Activated CD4-positive, alpha-beta T cell treated with anti-CD3 and anti-CD28 coated beads, Interleukin-10, Interleukin-2, amounts not matched to agents 100 ng/mL and 50 ng/mL, durations not matched to agents 16 hours and 8 hours (primary cell): ENCODE measurements at places on chromosomes 12 and 14.

- peak; percentile 44 for DNase-seq
Measured at GRCh38 chr12:109714141-109714912, 702 bp downstream of the FAM222A start.

GRCh38 chr12:97235102-97235501, 227.5 kb upstream of the RMST start:
- no peak for DNase-seq

- DNase-seq: no peak
Measured at GRCh38 chr12:58359084-58359483, 417.7 kb downstream of the ATP23 start.

- DNase-seq: no peak
Measured at GRCh38 chr14:57029620-57030253, 219.5 kb upstream of the OTX2 start.

GRCh38 chr12:132783917-132784531, 22.4 kb upstream of the ANKLE2 start:
- no peak for DNase-seq

- DNase-seq: no peak
Measured at GRCh38 chr14:21408147-21408546, 24.3 kb upstream of the SUPT16H start.

- DNase-seq: no peak
Measured at GRCh38 chr12:29255042-29255441, 106.0 kb downstream of the FAR2 start.

DNA sequence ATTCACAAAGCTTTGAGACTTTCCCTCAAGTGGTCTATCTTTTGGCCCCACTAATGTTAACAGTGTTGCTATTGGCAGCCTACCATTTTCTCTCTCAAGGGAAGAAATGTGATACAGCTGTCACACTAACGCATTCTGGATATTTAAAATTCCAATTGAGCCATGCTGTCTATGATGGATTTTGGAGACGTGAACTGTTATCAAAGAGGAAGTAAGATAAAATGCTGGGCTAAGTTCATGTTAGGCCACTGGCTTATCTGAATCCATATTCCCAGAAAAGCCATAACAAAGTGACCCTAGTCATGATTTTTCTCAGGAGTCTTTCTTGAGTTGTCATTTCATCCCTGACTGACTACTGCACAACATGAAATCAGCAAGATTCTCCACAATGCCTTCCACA, 200.2 kb downstream of the PHLDA1 start:
- DNase-seq: no peak

DNA sequence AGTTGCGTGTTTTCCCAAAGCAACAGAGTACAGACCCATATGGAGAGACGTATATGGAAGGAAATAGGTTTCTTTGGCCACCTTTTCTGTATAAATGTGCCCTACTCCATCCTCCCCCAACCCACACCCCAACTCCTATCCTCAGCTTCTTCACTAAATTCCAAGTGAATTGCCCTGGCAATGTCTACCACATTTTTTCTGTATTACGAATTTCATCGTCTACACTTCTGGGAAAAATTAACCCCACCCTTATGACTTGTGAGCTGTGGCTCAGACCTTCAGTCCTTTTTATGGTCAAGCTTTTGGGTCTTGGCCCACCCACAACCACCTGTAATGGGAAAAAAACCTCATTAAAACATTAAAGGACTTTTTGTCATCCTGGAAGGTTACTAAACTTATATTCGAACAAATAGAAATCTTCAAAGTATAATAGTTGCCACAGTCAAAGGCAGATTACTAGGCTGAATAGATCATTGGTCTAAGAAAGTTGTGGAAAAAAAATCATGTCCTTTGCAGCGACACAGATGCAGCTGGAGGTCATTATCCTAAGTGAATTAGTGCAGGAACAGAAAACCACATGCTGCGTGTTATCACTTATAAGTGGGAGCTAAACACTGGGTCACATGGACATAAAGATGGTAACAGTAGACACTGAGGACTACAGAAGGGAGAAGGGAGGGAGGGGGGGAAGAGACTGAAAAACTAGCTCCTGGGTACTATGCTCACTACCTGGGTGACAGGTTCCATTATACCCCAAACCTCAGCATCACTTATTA, 15.7 kb upstream of the NFKBIA start:
- no peak for DNase-seq

DNA sequence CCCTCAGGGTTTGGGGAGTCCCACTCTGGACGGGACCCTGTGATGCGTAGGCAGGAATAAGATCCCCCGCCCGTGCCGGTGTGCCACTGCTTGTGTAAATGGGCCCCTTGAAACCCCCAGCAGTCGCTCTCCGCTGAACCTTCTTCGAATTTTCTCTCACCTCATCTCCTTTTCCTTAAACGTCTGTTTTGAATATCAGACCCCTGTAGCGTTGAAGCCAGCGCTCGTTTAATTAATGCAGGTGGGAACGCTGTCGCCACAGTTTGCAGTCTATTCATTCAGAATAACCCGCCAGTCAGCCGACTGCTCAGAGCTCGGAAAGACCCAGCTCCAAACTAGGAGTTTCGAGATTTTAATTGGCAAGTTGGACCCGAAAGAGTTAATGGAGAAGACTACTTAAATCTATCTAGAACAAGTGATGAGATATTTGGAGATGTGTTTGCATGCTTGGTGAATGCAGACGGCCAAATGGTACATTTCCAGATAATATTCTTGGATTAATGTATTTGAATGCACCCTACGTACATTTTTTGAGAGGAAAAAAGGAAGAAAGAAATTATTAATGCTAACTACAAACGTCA, 739 bp upstream of the PPP2R5E start:
- DNase-seq: no peak

GRCh38 chr14:104117341-104118005, 20.9 kb upstream of the KIF26A start:
- DNase-seq: no peak

- DNase-seq: no peak
Measured at GRCh38 chr12:46386877-46387629, 14.5 kb upstream of the SLC38A2 start.

GRCh38 chr14:72521968-72522741, 371.7 kb downstream of the DPF3 start:
- peak; percentile 44 for DNase-seq

GRCh38 chr12:32970465-32971110, 74.0 kb upstream of the PKP2 start:
- DNase-seq: no peak

DNA sequence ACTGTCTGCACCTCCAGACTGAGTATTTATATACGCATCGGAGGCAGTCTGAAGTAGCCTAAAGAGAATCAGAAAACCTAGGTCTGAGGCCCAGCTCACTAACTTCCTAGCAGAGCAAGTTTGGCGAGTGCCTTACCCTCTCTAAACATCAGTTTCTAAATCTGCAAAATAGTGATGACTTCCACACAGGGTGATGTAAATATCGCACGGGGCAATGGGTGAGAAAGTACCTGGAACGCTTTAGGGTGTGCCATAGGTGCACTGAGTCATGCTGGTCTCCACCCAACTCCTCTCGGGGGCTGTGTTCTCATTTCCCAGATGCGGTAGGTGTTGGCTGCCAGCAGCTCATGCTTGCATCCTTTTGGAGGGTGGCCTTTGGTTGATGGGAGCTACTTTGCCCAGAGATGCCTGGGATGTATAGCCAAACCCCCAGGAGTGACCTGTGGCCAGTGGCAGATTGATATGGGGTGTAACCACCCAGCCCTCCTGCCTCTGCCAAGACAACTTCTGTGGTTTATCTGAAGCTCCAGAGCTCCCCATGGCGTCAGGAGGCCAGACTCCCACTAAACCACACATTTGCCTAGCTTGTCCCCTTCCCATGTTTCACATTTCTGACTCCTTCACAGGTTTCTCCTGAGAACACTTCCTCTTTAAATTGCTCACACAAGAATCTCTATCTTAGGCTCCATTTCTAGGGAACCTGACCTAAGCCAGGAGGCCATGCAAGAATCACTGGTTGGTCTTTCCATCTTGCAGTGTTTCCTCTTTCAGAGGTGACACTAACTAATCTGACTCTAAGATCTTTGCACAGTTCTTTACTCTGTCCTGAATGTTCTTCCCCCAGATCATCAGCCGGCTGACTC, 62.0 kb upstream of the TUNAR start:
- no peak for DNase-seq

DNA sequence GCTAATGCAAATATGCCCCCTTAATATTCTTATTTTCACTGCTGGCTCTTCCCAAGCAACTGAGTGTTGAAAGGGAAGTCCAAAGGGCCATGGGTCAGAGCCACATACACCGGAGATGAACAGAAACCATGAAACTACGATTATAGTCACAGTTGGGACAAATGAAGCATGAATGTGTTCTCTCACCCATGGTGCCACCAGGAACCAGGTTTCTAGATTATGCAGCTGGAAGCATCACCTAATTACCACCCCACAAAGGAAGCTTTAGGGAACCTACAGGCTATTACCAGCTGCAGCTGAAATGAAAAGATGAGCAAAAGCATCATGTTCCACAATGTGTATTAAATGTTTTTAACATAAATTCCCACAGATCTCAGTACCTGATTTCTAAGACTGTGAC, 15.4 kb downstream of the TMTC1 start:
- DNase-seq: no peak

- DNase-seq: peak; percentile 71
Measured at GRCh38 chr12:123043536-123044001, 63.1 kb downstream of the ARL6IP4 start.

- DNase-seq: no peak
Measured at GRCh38 chr14:91412939-91413338, 4.7 kb downstream of the CCDC88C start.

DNA sequence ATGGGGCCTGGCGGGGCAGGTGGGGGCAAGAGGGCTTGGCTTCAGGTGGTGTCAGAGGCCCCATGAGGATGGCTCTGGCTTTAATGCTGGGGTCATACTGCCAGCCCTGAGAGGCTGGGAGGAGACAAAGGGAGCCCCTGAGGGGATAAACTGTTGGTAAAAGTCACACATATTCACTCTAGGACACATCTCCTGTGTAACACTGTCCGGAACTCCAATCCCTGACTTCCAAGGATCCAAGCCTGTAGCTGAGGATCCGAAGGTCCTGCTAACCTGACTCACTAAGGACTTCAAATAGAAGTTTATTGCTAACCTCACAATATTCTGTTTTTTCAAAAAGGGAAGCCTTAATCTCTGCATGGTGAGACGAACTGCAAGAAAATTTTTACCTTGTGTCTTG, 39.2 kb upstream of the GPR68 start:
- DNase-seq: no peak

DNA sequence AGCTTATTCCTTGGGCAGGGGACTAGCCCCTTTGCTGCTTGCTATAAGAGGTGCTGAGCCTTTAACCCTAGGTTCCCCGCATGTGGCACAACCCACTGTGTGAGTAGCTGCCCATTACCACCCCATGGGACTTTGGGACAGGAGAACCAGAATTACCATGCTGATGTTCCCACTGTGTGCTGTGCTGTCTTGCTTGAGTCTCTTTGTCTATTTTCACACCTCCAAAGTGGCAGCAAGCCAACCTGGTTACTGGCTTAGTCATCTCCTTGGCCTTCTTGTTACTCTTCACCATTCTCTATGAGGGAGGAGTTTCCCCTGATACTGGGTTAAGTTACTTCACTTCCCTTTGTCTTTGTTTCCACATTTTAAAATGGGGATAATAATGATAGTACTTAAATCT, 73.4 kb upstream of the ETV6 start:
- peak; percentile 51 for DNase-seq

DNA sequence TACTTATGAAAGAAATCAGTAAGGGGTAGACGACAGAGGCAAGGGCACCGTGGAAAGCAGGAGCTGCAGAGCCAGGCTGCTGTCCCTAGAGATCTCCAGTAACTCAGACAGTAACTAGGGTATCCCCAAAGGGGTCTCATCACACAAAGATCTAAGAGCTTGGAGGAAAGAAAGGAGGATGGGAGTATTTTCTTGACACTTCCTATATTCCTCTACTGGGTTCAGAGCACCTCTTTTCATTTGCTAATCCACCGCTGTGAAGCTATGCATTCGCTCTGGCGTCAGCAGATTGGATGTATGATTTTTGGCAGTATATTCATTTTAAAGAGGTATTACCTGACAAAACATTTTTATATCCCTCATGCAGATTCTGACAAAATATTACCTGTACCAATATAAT, 12.6 kb downstream of the USP44 start:
- DNase-seq: no peak

DNA sequence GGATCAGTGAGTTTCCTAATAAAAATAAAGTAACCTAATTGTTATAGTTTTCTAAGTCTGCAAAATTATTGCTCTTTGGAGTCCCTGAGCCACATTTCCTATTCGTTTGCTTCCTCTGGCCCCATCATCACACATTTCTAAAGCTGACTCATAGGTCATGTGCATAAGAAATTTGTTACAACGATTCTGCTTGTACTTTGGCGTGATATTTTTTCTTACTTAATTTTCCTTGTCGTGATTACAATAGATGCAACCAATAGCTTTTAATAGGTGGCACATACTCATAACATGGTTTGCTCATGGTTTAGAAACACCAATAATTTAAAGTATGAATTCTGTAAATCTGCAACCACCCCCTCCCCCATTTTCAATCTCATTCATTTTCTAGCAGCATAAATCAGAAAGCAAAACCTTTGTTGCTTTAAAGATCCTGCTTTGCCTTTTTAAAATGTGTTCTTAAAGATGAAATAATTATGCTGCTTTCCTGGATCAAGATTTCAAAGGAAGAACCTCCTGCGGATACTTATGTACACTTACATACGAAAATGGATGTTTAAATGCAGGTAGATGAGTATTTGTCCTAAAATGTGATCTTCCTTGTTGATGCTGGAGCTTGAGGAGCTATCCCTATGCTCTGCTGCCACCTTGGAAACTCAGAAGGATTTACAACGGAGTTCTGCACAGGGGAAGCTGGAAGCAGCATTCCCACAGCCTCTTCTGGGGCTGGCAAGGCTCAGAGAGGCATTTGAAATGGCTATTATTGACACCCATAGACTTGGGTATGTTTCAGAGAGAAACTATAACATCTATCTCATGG, 1.7 kb upstream of the FLRT2 start:
- DNase-seq: no peak

DNA sequence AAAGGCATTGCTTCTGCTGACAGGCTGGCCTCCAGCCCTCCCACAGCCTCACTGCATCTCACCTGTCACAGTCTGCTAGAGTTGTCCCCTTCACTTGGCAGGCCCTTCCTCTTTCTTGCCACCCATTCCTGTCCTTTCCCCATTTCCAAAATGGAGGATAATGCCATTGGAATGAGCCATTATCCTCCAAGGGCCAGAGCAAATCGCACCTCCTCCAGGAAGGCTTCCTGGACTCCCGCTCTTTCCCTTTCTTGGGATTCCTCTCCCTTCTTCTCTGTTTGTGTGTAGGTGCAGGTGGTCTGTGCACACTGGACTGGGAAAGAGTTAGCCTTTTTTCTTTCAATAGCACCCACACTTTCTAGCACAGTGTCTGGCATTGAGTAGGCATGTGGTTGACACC, 3.8 kb downstream of the KRT82 start:
- no peak for DNase-seq

GRCh38 chr12:2320841-2321240, 268.1 kb downstream of the CACNA1C start:
- no peak for DNase-seq

- no peak for DNase-seq
Measured at GRCh38 chr14:91277546-91278382, 33.3 kb upstream of the GPR68 start.
